ENCODE measurements at places on chromosomes 13 and 19. TPM values are rescaled to one million over a fixed set of nuclear protein-coding genes. Genes with fewer than 3 reads are reported as not detected.

DNA sequence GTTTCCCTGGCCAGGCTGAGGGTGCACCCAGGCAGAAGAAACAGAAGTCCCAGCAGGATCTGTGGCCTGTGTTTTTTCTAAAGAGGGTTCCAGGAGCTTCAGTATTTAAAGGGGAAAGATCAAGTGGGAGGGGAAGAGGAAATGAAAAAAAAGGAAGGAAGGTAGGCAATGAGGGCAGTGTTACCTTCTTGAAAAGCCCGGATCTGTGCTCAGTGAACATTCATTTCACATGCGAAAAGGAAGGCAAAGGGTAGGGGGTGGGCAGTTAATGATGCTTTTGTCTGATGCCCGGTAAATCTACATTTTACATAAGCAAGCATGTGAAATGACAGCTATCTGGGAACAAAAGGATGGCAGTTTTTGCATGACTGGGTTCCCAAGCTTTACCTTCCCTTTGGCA lies 326.2 kb downstream of the UQCRFS1 start:
- DNase-seq = no peak
- H3K27ac ChIP-seq = no peak overlapping the region
- H3K36me3 ChIP-seq = no peaks in the 10 kb centered on the region
- H3K4me3 ChIP-seq = no peak overlapping the region

- no peaks in the 10 kb centered on the region for H3K36me3 ChIP-seq
- no peaks in the 10 kb centered on the region for H3K27me3 ChIP-seq
- no peak overlapping the region for H3K4me3 ChIP-seq
- no peaks in the 10 kb centered on the region for H3K4me1 ChIP-seq
- H3K27ac ChIP-seq = no peak overlapping the region
Measured at GRCh38 chr13:52394586-52394985, 11.4 kb downstream of the THSD1 start.

DNA sequence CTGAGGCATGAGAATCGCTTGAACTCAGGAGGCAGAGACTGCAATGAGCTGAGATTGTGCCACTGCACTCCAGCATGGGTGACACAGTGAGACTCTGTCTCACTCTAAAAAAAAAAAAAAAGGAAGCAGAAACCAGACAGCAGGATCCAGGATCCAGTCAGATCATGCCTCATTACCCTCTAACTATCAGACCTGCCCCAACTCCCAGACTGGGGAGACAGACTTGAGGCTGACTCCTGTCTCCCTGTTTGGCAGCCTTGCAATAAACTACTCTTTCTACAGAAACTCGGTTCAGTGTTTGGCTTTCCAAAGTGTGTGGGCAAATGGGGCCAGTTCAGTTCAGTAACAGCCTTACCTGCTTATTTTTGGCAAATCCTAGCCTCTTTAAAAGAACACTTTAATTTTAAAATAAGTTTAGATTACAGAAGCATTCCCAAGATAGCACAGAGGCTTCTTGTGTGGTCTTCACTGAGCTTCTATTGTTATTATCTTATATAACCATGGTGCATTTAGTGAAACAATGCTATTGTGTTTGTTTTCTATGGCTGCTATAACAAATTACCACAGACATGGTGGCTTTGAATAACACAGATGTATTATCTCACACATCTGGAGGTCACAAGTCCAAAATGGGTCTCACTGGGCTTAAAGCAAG lies 18.5 kb downstream of the RASL11A start:
- DNase-seq = no peak
- H3K27me3 ChIP-seq = no peaks in the 10 kb centered on the region
- peaks cover 9% of the 10 kb centered on the region for H3K4me1 ChIP-seq
- H3K4me3 ChIP-seq = no peak overlapping the region
- no peak overlapping the region for H3K27ac ChIP-seq

DNA sequence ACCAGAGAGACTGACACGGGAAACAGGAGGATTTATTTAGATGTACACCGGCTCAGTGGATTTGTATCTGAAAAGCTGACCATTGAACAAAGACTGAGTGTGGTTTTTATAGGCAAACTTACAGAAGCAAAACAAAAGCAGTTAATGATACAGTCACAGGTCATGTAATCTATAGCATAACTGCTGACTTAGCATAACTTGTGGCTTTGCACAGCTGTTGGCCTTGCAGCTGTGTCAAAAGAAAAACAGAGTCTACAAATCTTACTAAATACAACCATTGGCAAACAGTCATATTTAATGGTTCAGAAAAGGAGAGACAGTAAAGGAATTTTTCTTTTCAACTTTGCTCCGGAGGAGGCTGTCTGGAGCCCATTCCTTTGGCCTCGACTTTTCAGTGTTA lies 2.3 kb upstream of the ILF3 start:
- H3K4me3 ChIP-seq = no peak overlapping the region

Gene PLEKHA4
- total RNA-seq = 45.2 TPM

Gene TTYH1
- total RNA-seq = not detected

GRCh38 chr13:25980255-25980654 lies 71.6 kb downstream of the SHISA2 start:
- no peak overlapping the region for H3K4me3 ChIP-seq
- H3K27me3 ChIP-seq = no peaks in the 10 kb centered on the region
- H3K4me1 ChIP-seq = no peaks in the 10 kb centered on the region
- DNase-seq = no peak
- H3K27ac ChIP-seq = no peak overlapping the region

- DNase-seq = no peak
- H3K27me3 ChIP-seq = no peaks in the 10 kb centered on the region
- H3K4me1 ChIP-seq = no peaks in the 10 kb centered on the region
- H3K36me3 ChIP-seq = no peaks in the 10 kb centered on the region
- H3K4me3 ChIP-seq = no peak overlapping the region
- no peak overlapping the region for H3K27ac ChIP-seq
Measured at GRCh38 chr19:9953802-9954542, 17.7 kb upstream of the OLFM2 start.

Gene ANGPTL8
- not detected for total RNA-seq

- H3K27ac ChIP-seq = no peak overlapping the region
- H3K36me3 ChIP-seq = no peaks in the 10 kb centered on the region
- H3K4me1 ChIP-seq = peaks cover 11% of the 10 kb centered on the region
- no peaks in the 10 kb centered on the region for H3K27me3 ChIP-seq
- DNase-seq = no peak
Measured at GRCh38 chr13:37686501-37686900, 87.9 kb upstream of the POSTN start.

Gene ZNF549
- total RNA-seq = 8.3 TPM

GRCh38 chr13:56412856-56413255 lies 727.9 kb upstream of the PRR20A start:
- no peak overlapping the region for H3K4me3 ChIP-seq
- no peaks in the 10 kb centered on the region for H3K27me3 ChIP-seq
- H3K27ac ChIP-seq = no peak overlapping the region
- H3K36me3 ChIP-seq = no peaks in the 10 kb centered on the region

DNA sequence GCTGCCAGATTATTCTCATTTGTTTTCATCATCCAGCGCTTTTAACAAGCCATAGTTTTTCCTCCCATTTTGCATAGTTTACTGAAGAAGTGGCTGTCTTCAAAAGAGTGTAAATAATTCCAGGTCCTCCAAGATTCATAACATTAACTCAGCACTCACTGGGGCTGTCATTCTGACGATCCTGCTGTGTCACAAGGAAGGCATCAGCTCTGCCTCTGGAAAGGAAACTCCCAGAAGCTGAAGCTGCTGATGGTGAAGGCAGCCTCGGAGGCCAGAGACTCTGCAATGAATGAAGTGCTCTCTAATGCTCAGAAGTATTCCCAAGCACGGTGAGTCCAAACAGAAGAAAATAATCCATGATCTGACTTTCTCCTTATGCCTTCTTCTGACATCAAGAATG lies 60.0 kb downstream of the FLT1 start:
- no peak overlapping the region for H3K4me3 ChIP-seq
- no peaks in the 10 kb centered on the region for H3K36me3 ChIP-seq
- H3K4me1 ChIP-seq = no peaks in the 10 kb centered on the region
- no peaks in the 10 kb centered on the region for H3K27me3 ChIP-seq
- no peak overlapping the region for H3K27ac ChIP-seq

DNA sequence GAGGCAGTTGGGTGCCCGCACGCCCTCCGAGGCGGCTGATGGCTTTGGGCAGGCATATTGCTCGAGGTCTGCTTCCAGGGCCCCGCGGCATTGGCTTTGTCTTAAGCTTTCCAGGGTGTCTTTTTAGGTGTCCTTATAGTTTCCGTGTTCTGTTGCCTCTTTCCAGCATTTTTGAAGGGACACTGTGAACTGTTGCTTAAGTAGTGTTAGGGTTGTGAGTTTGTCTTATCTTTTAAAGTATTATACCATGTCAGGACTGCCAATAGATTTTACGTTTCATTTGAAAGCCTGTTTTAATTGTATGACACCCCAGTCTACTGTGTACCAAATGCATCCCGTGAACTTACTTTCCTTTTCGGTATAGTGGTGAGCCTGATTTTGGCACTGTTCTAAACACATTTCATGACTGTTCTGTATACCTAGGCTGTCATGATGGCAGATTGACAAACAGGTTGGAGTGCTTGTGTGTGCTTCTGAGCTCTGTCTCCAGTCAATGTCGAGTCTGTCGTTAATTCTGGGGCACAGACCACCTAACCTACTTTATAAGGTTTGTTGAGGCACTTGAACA lies 656 bp downstream of the PCCA start:
- no peaks in the 10 kb centered on the region for H3K36me3 ChIP-seq
- H3K4me3 ChIP-seq = peak overlapping the region; percentile 76
- no peaks in the 10 kb centered on the region for H3K27me3 ChIP-seq

Gene ZNF14
- total RNA-seq = 6.9 TPM

Gene BCAM
- 178 TPM for total RNA-seq

Gene ENOX1
- total RNA-seq = 0.41 TPM

DNA sequence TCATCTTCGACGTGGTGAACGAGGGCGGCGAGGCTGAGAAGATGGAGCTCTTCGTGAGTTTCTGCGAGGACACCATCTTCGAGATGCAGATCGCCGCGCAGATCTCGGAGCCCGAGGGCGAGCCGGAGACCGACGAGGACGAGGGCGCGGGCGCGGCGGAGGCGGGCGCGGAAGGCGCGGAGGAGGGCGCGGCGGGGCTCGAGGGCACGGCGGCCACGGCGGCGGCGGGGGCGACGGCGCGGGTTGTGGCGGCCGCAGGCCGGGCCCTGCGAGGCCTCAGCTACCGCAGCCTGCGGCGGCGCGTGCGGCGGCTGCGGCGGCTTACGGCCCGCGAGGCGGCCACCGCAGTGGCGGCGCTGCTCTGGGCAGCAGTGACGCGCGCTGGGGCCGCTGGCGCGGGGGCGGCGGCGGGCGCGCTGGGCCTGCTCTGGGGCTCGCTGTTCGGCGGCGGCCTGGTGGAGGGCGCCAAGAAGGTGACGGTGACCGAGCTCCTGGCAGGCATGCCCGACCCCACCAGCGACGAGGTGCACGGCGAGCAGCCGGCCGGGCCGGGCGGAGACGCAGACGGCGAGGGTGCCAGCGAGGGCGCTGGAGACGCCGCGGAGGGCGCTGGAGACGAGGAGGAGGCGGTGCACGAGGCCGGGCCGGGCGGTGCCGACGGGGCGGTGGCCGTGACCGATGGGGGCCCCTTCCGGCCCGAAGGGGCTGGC lies 52.6 kb downstream of the MAP4K1 start:
- no peak for DNase-seq
- peak overlapping the region; percentile 50 for H3K4me3 ChIP-seq
- H3K27ac ChIP-seq = no peak overlapping the region

Gene LILRA1
- 2.7 TPM for total RNA-seq

DNA sequence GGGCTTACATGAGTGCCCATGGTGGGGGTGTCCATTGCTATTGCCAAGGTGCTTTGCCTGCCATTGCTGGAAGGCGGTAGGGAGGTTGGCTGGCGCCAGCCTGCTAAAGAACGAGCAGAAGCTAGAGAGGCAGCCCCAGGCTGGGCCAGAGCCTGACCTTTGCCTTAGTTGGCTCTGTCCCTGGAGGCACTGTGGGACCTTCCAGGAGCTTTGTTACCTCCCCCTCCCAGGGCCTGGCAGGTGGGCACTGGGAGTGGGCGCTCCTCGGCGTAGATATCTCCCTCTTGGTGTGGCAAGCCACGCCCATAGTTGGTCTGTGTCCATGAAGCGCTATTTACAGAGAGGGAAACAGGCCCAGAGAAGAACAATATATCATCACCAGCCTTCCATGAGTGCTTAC lies 2.3 kb upstream of the SLC25A42 start:
- no peaks in the 10 kb centered on the region for H3K36me3 ChIP-seq
- H3K4me1 ChIP-seq = peaks cover 8% of the 10 kb centered on the region
- H3K27me3 ChIP-seq = no peaks in the 10 kb centered on the region
- H3K27ac ChIP-seq = no peak overlapping the region

DNA sequence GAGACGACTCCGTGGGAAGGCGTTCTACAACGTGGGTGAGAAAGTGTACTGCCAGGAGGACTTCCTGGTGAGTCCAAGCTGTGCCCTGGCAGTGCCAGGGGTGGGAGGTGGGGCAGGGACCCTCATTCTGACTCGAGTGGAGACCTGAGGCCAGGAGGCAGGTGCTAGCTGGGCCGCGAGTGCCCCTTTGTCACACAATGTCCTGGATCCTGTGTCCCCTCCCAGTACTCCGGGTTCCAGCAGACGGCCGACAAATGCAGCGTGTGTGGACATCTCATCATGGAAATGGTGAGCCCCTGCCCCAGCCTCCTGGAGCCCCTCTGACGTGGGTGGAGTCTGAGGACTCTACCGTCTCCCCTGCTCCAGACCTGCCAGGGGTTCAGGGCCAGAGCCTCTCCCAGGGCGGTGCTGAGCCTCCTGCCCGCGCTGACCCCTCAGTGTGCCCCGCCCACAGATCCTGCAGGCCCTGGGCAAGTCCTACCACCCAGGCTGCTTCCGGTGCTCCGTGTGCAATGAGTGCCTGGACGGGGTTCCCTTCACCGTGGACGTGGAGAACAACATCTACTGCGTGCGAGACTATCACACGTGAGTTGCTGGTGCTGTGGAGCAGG lies 11.6 kb downstream of the WTIP start:
- no peak overlapping the region for H3K4me3 ChIP-seq
- H3K4me1 ChIP-seq = no peaks in the 10 kb centered on the region
- H3K36me3 ChIP-seq = peaks cover 58% of the 10 kb centered on the region
- H3K27me3 ChIP-seq = no peaks in the 10 kb centered on the region

DNA sequence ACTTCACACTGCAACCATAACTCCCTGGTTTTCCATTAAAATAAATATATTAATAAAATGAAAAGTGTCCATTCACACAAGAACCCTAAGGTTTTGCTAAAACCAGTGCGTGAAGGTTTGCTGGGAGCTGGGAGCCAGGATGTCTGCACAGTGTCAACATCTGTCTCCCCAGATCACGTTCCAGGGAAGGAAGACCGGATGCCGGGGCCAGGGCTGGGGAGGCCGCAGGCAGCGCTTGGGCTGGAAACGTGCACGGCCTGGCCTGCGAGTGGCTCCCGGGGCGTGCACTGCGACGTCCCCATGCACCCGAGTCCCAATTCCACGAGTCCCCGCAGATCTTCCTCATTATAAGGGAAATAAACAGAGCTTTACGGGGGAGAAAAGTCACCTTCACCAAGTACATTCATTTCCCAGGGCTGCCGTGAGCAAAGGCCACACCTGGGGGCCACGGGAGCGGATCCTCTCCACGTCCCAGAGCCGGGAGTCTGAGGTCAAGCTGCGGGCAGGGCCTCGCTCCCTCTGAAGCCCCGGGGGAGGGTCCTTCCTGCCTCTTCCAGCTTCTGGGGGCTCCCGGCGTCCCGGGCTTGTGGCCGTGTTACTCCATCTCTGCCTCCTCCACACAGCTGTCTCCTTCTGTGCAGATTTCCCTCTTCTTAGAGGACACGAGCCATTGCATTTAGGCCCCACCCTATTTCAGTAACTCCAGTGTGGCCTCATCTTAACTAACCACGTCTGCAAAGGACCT lies 12.8 kb downstream of the SHC2 start:
- no peak for DNase-seq
- H3K27ac ChIP-seq = no peak overlapping the region
- H3K4me3 ChIP-seq = no peak overlapping the region
- no peaks in the 10 kb centered on the region for H3K27me3 ChIP-seq
- H3K4me1 ChIP-seq = no peaks in the 10 kb centered on the region

- H3K27me3 ChIP-seq = no peaks in the 10 kb centered on the region
- no peak for DNase-seq
- H3K4me1 ChIP-seq = no peaks in the 10 kb centered on the region
Measured at GRCh38 chr13:103044056-103044455, 22.2 kb downstream of the SLC10A2 start.

Gene SCEL
- total RNA-seq = not detected
